DMS153 (cell line): ENCODE measurements at places on chromosomes 12 and 14.

GRCh38 chr12:15601210-15601800 is 187.9 kb downstream of the EPS8 start:
- DNase-seq, result no peak

GRCh38 chr14:72512925-72513324 is 381.0 kb downstream of the DPF3 start:
- DNase-seq, result no peak

GRCh38 chr14:22846811-22847307 is 10.5 kb downstream of the MMP14 start:
- DNase-seq, result no peak

GRCh38 chr14:97924922-97925613 is 1127.9 kb downstream of the VRK1 start:
- no peak for DNase-seq

DNA sequence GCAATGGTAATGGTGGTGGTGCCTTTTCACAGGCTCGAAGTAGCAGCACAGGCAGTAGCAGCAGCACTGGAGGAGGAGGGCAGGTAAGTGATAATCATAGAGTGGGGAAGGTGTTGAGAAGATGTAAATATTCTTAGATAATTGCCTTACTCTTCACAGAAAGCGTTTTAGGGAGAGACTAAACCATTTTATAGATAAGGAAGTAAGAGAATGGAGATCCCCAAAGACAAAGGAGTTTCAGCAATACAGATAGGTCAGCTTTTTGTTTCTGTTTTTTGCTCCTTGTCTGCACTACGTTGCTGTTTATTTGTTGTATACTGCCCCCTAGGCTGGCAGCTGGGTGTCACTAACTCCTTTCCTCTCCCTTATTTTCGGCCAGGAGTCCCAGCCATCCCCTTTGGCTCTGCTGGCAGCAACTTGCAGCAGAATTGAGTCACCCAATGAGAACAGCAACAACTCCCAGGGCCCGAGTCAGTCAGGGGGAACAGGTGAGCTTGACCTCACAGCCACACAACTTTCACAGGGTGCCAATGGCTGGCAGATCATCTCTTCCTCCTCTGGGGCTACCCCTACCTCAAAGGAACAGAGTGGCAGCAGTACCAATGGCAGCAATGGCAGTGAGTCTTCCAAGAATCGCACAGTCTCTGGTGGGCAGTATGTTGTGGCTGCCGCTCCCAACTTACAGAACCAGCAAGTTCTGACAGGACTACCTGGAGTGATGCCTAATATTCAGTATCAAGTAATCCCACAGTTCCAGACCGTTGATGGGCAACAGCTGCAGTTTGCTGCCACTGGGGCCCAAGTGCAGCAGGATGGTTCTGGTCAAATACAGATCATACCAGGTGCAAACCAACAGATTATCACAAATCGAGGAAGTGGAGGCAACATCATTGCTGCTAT is 2.0 kb downstream of the SP1 start:
- DNase-seq, result no peak

GRCh38 chr14:22460461-22461195 is 128.4 kb downstream of the DAD1 start:
- DNase-seq, result no peak

GRCh38 chr14:58637040-58637390 is 747 bp upstream of the DACT1 start:
- DNase-seq, result no peak

DNA sequence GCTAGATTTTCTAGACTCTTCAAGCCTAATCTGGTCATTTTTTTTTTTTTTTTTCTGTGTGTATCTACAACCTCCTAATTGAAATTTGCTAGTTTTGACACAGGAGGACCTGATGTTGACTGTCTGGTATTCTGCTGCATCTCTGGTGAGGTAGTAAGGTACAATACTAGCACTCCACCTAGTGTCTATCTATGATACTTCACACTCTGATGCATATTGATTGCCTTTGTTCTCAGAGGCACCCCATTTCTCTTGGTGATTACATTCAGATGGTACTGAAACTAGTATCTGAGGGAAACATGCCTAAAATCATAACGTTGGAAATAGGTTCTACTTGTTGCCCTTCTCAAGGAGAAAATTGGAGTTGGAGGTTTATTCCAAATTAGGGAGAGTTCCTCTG is 930.5 kb upstream of the NOVA1 start:
- DNase-seq, result peak; percentile 65

DNA sequence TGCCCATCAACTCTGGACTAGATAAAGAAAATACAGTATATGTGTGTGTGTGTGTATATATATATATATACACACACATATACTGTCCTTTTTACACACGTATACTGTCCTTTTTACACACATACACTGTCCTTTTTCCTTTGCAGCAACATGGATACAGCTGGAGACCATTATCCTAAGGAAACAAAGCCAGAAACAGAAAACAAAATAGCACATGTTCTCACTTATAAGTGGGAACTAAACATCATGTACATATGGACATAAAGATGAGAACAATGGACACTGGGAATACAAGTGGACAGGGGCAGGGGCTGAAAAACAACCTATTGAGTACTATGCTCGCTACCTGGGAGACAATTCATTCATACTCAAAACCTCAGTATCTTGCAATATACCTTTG is 23.7 kb downstream of the VDR start:
- no peak for DNase-seq

DNA sequence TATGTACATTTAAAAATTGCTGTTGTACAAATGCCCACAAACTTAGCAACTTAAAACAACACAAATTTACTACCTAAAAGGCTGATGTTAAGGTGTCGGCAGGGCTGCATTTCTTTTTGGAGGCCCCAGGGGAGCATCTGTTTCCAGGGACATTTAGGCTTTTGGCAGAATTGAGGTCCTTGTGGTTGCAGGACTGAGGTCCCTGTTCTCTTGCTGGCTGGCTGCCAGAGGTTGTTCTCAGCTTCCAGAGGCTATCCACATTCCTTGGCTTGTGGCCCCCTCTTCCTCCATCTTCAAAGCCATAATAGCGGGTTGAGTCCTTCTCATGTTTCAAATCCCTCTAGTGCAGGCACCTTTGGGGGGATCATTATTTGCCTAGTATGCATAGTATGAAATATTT is 22.4 kb upstream of the KRT83 start:
- no peak for DNase-seq

- DNase-seq, result no peak
Observed at GRCh38 chr12:30754383-30754749, 385 bp downstream of the CAPRIN2 start.

- no peak for DNase-seq
Observed at GRCh38 chr12:64631197-64631596, 20.9 kb downstream of the RASSF3 start.

- DNase-seq, result no peak
Observed at GRCh38 chr12:87756111-87756510, 273.1 kb downstream of the C12orf50 start.

DNA sequence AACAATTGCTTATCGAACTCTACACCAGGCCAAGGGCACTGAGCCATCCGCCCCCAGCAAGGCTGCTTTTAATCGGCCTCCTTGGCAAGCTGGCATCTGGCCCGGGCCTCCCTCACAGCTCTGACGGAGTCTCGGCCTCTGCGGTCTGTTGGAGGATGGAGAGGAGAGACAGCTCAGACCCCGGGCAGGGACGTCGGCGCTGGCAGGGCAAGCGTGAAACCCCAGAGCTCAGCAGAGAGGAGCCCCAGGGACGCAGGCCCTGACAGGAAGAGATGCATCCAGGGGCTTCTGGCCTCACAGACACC is 17.5 kb downstream of the CAMKK2 start:
- no peak for DNase-seq

GRCh38 chr12:43111608-43112007 is 440.4 kb downstream of the ADAMTS20 start:
- no peak for DNase-seq

DNA sequence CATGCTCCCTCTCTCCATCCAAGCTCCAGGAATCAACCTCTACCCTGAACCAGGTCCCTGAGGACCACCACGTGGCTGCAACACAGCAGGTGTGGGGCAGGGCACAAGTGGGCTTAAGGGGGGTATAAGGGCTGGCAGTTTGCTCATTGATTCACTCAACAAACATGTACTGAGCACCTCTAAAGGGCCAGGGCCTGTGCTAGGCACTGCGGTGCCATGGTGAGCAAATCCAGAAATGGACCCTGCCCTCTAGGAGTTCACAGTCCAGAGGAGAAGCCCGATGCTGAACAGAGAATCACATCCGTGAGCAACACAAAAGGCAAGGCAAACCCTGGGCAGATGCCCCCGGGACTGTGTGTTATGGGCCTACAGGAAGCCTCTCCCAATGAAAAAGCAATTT is 6.5 kb upstream of the AQP2 start:
- DNase-seq, result no peak

DNA sequence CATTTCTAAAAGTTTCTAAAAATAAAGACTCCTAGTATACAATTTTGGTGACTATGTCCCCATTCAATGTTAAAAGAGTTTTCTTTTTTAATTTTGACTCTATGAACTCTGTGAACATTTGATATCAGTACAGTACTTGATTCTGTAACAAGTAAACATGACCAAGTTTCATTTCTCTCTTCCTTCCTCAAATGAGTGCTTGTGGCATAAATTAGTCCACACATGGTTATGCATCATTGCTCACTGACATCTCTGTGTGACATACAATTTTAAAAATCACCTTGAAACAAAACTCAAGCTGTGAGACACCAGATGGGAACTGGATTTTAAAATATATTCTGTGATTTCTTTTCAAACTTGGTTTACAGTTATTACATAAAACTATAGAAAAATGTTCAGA is 253.9 kb upstream of the MDGA2 start:
- DNase-seq, result no peak
